Nucleus accumbens (tissue), 56 donors: ENCODE measurements at places on chromosomes 16 and 17.

GRCh38 chr17:39870776-39871175 is 2.8 kb downstream of the ZPBP2 start:
- no peak for DNase-seq

GRCh38 chr17:75806822-75807500 is 22.4 kb downstream of the UNK start:
- DNase-seq: no peak

DNA sequence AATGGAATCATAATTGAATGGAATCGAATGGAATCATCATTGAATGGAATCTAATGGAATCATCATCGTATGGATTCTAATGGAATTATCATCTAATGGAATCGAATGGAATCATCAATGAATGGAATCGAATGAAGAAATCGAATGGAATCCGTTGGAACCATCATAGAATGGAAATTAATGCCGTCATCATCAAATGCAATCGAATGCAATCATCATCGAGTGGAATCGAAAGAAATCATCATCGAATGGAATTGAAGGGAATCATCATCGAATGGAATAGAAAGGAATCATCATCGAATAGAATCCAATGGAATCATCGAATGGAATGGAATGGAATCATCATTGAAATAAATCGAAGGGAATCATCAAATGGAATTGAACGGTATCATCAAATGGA is 217.2 kb downstream of the SHCBP1 start:
- no peak for DNase-seq

DNA sequence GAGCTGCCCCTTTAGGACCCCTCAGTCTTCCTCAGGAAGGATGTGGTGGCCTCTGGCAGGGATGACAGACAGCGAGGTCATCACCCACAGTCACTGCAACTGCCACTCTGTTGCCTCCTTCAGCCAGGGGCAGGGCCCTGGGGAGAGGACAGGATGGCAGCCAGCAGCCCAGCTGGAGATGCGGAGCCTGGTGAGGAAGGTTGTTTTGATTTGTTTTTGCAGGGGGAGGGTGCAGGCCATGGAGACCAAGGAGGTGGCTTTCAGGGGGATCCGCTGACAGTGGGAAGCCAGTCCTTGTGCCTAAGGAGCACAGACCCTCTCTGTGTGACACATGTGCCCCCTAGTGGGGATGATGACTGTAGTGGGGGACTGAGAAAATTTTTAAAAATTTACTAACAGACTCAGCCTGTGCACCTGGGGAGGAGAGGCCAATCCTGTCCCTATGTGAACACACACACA is 7.4 kb downstream of the PRCD start:
- peak; percentile 80 for DNase-seq

- DNase-seq: peak; percentile 23
These were observed at the start of gene XYLT1 for GRCh38 chr16:17470908-17471718. Gene XYLT1, minus strand, starts transcription at chr16:17470960. Its CDS starts 164 bp downstream, at chr16:17470796.

- DNase-seq: no peak
These were observed 197.6 kb downstream of the LAT start for GRCh38 chr16:29182501-29182900.

DNA sequence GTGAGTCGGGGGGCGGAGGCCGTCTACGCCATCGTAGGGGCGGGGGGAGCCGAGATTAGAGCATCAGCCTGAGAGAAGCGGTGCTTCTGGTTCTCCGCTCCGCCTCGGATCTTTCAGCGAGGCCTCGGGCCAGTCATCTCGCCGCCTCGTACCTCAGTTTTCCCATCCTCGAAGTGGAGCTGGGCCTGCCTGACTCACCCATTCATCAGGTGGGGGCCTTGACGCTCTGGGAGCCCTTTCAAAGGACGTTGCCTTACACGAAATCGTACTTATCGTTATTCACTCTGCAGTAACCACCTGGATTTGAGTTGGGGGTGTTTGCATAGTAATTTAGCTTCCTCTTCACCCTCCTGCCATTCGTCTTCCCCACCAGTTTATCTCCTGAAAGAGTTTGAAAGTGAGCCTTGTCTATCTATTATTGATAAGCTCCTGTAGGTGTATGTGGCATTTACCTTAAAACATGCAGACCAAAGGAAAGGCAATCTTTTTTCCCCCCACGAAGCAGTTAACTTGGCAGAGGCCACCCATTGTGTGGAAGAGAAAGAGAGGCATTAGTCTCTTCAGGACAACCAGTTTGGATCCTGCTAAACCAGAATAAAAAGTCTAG is 674 bp downstream of the TAF15 start:
- no peak for DNase-seq

DNA sequence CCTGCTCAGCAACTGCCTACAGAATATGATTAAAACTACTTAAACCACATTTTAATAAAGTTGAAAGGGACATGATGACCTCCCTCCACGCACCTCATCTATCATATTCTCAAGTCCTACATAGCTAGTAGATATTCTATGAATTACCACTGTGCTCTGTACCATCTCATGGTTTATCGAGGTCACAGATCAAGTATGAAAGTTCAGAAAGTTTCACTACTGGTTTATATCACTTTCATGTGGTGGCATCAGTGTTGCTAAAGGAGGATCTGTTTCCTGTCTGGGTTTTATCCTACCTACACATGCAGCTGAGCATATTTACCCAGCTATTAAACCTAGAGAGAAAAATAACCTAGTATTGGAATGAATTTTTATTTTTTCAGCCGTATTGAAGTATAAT is 214.9 kb upstream of the MON1B start:
- DNase-seq: no peak

DNA sequence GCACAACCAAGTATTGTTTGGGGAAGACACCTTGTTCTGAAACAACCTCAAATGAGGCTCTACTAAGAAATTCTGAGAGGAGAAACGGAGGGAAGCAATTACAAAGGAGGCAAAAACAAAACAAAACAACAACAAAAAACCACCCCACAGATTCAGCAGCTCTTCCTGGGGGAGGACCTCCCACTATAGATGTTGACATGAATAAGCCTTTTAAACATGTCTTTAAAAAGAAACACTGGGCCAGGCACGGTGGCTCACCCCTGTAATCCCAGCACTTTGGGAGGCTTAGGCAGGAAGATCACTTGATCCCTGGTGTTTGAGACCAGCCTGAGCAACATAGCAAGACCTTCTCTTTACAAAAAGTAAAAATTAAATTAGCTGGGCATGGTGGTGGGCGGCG is 22.6 kb upstream of the JPH3 start:
- DNase-seq: no peak

GRCh38 chr16:87956365-87957231 is 5.4 kb downstream of the BANP start:
- DNase-seq: no peak

- DNase-seq: no peak
These were observed 100.3 kb downstream of the ZFHX3 start for GRCh38 chr16:72947379-72948237.

GRCh38 chr17:49755663-49756283 is 8.2 kb downstream of the FAM117A start:
- no peak for DNase-seq

- DNase-seq: no peak
These were observed 512 bp downstream of the AKAP1 start for GRCh38 chr17:57085448-57086068.

DNA sequence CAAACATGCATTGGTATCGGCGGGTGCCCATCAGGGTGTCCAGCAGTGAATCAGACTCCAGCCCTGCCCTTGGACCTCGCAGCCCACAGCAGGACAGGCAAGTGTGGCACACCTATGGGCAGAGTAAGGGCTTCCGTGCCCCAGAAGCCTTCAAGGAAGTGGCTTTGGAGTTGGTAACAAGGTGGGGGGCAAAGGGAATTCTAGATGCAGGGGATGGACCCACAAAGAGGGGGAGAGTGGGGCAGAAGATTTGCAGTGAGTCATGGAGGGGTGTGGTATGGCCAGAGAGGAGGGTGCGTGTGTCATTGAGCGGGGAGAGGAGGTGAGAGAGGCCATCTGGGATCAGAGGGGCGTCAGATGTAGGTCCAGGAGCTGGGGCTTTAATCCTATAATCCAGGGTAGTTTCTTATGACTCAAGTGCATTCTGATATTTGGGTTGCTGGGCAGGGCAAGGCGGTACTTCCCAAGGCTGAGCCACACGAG is 8.5 kb upstream of the SPNS2 start:
- no peak for DNase-seq

- no peak for DNase-seq
These were observed 24.8 kb upstream of the RCVRN start for GRCh38 chr17:9929871-9930270.

GRCh38 chr17:77607606-77608005 is 350.9 kb upstream of the TNRC6C start:
- no peak for DNase-seq

DNA sequence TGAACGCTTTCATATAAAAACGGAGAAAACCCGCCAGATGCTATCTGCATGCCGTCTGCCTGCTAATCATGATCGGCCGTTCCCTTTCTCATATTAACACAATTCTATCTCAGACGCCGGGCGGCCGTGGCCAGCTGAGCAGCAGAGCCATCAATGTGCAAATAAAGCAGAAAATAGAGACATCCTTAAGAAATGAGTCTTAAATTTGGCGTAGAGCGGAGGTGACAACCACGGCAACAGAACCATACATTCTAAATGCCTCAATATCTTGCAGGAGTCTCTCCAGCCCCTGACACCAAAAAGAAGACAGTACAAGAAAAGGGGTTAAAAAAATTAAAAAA is 2.7 kb upstream of the IRX5 start:
- no peak for DNase-seq
